ENCODE measurements at places on chromosomes 6 and 20. TPM values are rescaled to one million over a fixed set of nuclear protein-coding genes. Genes with fewer than 3 reads are reported as not detected.
A peak's percentile ranks its signal among the peaks of the same experiment; 100 is the strongest.

DNA sequence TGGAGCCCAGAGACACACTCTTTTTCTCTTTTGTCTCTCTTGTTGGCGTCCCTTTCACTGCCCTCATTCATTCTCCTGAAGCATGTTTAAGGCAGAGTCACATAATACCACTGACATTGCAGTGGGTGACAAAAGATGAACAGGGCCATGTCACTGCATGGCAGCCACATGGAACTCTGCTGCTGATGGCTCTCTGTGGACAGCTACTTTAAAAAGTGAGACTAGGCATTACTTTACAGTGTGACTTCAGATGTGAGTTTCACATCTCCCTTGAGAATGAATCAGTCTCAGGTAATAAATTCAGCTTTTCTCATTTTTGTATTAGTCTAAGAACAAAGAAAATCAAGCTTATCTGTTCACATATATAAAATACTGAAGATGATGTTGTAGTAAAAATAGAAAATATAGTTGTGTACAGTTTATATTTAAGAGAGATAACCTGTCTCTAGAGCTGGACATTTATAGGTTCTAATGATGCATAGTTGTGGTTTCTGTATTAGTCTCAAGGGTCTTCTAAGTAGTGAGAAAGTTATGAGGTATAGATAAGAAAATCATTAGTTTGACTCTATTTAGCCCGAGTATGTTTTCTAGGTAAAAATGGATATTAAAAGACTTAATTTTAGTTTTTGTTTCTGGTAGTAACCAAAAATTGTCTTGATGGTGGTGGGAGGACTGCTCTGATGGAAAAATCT is 6.1 kb downstream of the MRS2 start:
- peaks cover 16% of the 10 kb centered on the region for H3K4me1 ChIP-seq
- H3K4me3 ChIP-seq = no peak overlapping the region
- no peak overlapping the region for H3K27ac ChIP-seq

DNA sequence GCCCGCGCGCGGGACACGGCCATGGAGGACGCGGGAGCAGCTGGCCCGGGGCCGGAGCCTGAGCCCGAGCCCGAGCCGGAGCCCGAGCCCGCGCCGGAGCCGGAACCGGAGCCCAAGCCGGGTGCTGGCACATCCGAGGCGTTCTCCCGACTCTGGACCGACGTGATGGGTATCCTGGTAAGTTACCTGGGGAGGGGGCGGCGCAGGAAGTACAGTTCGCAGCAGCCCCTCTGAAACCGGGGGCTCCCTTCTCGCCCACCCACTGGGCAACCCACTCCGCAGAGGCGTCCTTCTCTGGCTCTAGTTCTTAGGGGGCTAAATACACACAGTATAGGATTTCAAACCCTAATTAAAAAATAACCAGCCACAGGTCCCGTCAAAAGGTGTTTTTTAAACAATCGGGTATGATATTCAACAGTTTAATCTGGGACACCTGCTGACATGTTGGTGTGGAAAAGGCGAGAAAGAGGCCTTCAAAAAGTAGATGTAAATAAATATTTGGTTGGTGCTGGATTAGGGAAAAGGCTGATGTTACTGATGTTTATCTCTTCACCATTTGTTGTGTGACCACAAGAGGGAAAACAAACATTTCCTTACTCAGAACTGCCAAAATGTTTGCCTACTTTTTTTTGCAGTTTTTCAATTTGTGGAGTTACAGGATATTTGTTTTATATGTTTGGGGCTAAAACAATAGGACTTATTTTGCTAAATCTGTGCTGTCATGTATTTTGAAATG is 577 bp downstream of the SASH1 start:
- no peak for DNase-seq
- peak overlapping the region; percentile 53 for H3K4me3 ChIP-seq
- no peak overlapping the region for H3K27ac ChIP-seq

GRCh38 chr6:137015943-137016342 is 28.8 kb downstream of the IL20RA start:
- no peak overlapping the region for H3K27ac ChIP-seq
- H3K36me3 ChIP-seq = no peaks in the 10 kb centered on the region
- peaks cover 61% of the 10 kb centered on the region for H3K27me3 ChIP-seq
- H3K4me3 ChIP-seq = no peak overlapping the region
- H3K4me1 ChIP-seq = no peaks in the 10 kb centered on the region

DNA sequence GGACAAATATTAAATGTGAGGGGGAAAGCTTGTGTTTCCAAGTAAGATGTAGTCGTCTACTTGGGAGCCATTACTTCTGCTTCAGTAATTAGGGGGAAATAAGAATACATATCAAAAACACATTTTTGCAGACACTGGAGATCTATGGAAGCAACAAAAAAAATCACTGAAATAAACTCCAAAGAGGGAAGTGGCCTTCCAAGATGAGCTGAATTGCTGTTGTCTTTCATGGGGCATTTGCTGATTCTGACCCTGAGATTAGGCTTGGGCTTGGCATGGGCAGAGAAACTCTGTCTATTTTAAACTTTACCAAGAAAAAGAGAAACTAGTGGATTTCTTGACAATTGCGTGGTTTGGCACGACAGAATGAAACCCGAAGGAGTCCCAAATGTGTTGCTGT is 120.1 kb downstream of the MAP3K5 start:
- H3K4me3 ChIP-seq = no peak overlapping the region
- H3K27ac ChIP-seq = no peak overlapping the region
- no peaks in the 10 kb centered on the region for H3K27me3 ChIP-seq

- peaks cover 6% of the 10 kb centered on the region for H3K27me3 ChIP-seq
- DNase-seq = no peak
- no peaks in the 10 kb centered on the region for H3K4me1 ChIP-seq
- no peak overlapping the region for H3K27ac ChIP-seq
- H3K36me3 ChIP-seq = no peaks in the 10 kb centered on the region
- no peak overlapping the region for H3K4me3 ChIP-seq
Measured at GRCh38 chr6:125220712-125221111, 67.1 kb downstream of the TPD52L1 start.

- no peaks in the 10 kb centered on the region for H3K4me1 ChIP-seq
- no peak for DNase-seq
- H3K36me3 ChIP-seq = no peaks in the 10 kb centered on the region
- H3K27ac ChIP-seq = no peak overlapping the region
- H3K27me3 ChIP-seq = no peaks in the 10 kb centered on the region
Measured at GRCh38 chr6:143288923-143289322, 161.6 kb downstream of the ADAT2 start.

DNA sequence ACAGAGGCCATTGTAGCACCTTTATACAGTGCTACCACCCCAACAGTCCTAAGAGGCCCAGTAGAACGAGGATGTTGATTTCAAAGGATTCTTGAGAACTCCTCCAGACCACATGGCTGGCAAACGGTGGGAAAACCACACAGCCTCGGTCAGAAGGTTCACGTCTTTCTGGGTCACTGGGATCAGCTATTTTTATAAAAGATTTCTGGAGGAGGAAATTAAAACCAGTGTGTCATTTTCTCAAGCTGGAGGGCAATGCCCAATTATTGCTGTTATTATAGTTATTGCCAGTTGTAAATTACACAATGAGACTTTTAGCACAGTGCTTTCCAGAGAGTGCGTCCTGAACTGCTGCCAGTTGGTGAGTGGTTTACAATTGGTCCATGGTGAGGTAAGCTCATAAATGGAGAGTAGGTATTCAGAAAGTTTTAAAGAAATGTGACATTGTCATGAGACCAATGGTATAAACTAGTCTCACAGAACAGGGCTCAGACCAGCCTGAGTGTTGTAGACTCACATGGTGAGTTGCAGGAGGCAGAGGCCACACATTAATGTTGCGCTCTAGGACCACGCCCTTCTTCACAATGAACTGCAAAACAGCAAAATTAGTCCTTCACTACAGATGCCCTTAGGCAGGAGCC is 8.4 kb upstream of the PPP1R14C start:
- no peaks in the 10 kb centered on the region for H3K36me3 ChIP-seq
- H3K27me3 ChIP-seq = peaks cover 27% of the 10 kb centered on the region
- no peak overlapping the region for H3K27ac ChIP-seq

GRCh38 chr6:126015863-126016262 is 29.5 kb downstream of the TRMT11 start:
- H3K36me3 ChIP-seq = peaks cover 45% of the 10 kb centered on the region
- DNase-seq = no peak
- no peak overlapping the region for H3K4me3 ChIP-seq
- no peak overlapping the region for H3K27ac ChIP-seq
- H3K27me3 ChIP-seq = no peaks in the 10 kb centered on the region

- no peaks in the 10 kb centered on the region for H3K4me1 ChIP-seq
- H3K27ac ChIP-seq = no peak overlapping the region
- H3K36me3 ChIP-seq = no peaks in the 10 kb centered on the region
- no peak for DNase-seq
Measured at GRCh38 chr6:169890049-169890448, 138.6 kb downstream of the ERMARD start.

DNA sequence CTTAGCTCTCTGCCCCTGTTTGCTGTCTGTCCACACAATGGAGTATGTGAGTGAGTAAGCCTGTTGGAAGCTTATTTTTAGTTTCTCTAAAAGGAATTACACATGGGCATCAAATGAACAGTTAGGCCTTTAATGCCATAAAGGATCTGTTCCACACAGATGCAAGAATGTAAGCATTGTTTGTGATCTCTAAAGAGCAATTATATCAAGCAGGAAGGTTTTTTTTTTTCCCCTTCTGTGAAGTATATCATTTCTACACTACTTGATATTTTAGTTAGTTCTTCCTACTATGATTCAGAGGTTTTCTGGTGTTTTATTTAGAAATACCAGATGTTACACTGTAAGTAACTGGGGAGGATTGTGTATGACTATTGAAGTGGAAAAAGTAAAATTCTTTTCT is 627.5 kb downstream of the COL12A1 start:
- H3K27me3 ChIP-seq = no peaks in the 10 kb centered on the region
- H3K4me1 ChIP-seq = no peaks in the 10 kb centered on the region
- no peaks in the 10 kb centered on the region for H3K36me3 ChIP-seq
- no peak overlapping the region for H3K27ac ChIP-seq
- DNase-seq = no peak
- H3K4me3 ChIP-seq = no peak overlapping the region

DNA sequence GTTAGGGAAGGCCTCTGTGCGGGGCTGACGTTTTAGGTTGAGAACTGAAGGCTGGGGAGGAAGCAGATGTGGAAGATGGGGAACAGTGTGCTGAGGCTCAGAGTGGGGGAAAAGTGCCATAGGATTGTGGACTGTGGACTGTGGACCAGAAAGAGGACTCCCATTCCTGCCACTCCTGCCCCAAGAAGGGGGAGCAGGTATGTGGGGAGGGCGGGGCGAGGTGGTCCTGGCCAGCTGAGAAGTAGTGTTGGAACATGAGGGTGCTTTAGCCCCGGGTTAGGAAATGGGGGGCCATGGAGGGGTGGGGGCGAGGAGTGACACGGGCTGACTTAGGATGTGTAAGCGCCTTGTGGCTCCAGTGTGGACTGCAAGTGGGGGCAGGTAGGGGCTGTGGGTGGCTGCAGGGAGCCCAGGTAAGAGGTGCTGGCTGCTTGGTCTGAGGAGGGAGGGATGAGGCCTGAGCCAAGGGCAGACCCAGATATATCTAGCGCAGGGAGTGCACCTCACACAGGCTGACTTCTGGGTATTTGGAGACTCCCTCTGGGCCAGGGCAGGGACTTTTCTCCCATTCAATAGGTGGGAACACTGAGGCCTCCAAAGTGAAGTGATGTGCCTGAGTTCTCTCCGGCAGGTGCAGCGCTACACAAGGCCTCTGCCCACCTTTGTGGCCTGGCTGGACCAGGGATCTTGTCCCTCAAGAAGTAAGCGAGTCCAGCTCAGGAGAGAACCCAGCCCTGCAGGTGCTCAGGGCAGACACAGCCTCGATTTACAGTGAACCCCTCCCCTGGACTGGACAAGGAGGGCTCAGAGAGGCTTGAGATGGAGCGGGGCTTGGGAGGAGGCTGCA is 76.6 kb upstream of the TOX2 start:
- H3K4me1 ChIP-seq = peaks cover 40% of the 10 kb centered on the region
- H3K4me3 ChIP-seq = no peak overlapping the region
- H3K27ac ChIP-seq = no peak overlapping the region
- H3K36me3 ChIP-seq = no peaks in the 10 kb centered on the region
- DNase-seq = no peak
- H3K27me3 ChIP-seq = peaks cover 18% of the 10 kb centered on the region

DNA sequence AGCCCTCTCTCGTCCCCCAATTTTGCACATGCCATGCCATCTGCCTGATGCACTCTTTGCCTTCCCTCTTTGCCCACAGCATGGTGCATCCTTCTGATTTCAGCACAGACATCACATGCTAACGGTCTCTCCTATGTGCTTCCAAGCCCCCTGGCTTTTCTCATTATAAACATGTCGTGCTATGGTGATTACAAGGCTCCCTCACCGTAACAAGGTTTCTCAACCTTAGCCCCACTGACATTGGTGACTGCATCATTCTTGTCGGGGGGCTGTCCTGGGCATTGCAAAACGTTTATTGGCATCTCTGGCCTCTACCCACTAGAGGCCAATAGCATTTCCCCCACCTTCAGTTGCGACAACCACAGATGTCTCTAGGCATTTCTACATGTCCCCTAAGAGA is 187.2 kb downstream of the TFAP2C start:
- H3K27ac ChIP-seq = no peak overlapping the region
- no peaks in the 10 kb centered on the region for H3K27me3 ChIP-seq
- H3K4me3 ChIP-seq = no peak overlapping the region
- H3K36me3 ChIP-seq = no peaks in the 10 kb centered on the region
- no peak for DNase-seq

GRCh38 chr6:163355426-163355991 is 59.0 kb upstream of the QKI start:
- no peaks in the 10 kb centered on the region for H3K27me3 ChIP-seq
- no peaks in the 10 kb centered on the region for H3K4me1 ChIP-seq

- no peak overlapping the region for H3K27ac ChIP-seq
- no peak overlapping the region for H3K4me3 ChIP-seq
- peaks cover 56% of the 10 kb centered on the region for H3K27me3 ChIP-seq
- H3K4me1 ChIP-seq = peaks cover 6% of the 10 kb centered on the region
Measured at GRCh38 chr6:39312912-39313525, 1.2 kb downstream of the KCNK17 start.

- peaks cover 37% of the 10 kb centered on the region for H3K27me3 ChIP-seq
- peaks cover 27% of the 10 kb centered on the region for H3K4me1 ChIP-seq
- H3K36me3 ChIP-seq = no peaks in the 10 kb centered on the region
- no peak overlapping the region for H3K27ac ChIP-seq
Measured at GRCh38 chr6:6711832-6712448, 123.4 kb downstream of the LY86 start.

- no peak overlapping the region for H3K4me3 ChIP-seq
- no peak for DNase-seq
Measured at GRCh38 chr6:56032715-56033260, 157.4 kb upstream of the BMP5 start.

Gene FAM83B
- total RNA-seq = not detected

Gene ENPP5
- total RNA-seq = not detected

Gene MBOAT1
- 27.1 TPM for total RNA-seq

Gene RAB44
- 0.25 TPM for total RNA-seq

All from activated CD4-positive, alpha-beta memory T cell treated with anti-CD3 and anti-CD28 coated beads, Interleukin-2, amount 10 ng/mL, durations not matched to agents 7 days and 5 days (primary cell).